Stimulated activated CD8-positive, alpha-beta memory T cell treated with anti-CD3 and anti-CD28 coated beads, Interleukin-2, amount 100 ng/mL, for 48 hours (primary cell): ENCODE measurements at places on chromosomes 3 and 15.

DNA sequence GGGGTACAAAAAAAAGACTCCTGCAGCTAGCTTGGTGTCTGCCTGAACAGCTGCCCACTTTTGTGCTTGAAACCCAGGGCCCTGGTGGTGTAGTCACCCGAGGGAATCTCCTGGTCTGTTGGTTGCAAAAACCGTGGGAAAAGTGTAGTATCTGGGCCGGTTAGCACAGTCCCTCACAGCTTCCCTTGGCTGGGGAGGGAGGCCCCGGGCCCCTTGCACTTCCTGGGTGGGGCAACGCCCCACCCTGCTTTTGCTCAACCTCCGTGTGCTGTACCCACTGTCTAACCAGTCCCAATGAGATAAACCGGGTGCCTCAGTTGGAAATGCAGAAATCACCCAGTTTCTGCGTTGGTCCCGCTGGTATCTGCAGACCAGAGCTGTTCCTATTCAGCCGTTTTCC, 211.7 kb upstream of the ZPLD1 start:
- DNase-seq = no peak

- DNase-seq = no peak
These were observed 44.8 kb downstream of the DENND4A start for GRCh38 chr15:65747265-65747664.

GRCh38 chr3:4474683-4475490, 7.8 kb upstream of the SUMF1 start:
- DNase-seq = peak; percentile 17

GRCh38 chr3:171347301-171348039, 112.7 kb downstream of the TNIK start:
- no peak for DNase-seq

GRCh38 chr15:62644216-62644888, 398.2 kb upstream of the TPM1 start:
- DNase-seq = no peak

DNA sequence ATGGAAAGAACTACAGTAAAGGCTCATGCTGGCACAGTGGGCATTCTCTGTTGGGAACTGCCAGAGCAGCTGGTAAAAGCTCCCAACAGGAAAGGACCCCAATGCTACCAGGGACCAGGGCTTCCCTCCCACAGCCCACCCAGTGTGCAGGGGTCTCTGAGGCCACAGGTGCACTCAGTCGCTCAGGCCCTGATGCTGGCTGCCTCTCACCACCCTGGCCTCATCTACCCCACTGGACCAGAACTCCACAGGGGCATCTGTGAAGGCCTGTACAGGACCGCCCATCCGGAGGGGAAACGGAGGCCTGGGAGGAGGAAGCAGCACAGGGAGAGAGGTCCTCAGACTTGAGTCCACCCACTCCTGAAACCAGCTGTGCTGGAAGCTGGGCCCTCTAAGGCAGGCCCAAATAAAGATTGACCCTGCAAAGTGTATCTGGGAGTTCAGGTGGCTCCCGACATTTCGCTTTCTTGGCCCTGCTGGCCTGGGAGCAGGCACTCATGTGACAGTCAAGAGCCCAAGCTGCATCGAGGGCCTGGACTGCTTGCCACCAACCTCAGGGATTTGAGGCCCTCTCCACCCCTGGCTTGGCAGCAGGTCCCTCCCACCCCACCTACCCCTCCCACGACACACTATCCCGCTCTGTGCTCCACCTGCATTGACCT, 12.7 kb downstream of the KLF15 start:
- no peak for DNase-seq

DNA sequence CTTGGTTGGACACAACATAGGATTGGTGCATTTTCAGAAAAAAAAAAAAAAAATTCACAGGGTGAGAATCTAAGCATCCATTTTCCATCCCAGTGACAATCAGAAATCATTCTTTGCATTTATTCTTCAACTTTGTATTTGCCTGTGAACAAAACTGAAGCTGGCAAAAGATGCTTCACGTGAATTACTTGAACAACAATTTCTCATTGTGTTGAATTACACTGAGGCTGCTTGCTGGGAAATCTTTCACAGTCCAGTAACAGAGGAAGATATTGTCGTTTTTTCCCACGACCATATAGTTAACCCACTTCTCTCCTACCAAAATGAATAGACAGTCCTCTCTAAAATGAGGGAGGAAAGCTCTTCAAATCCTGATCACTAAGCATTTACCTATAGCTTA, 4.3 kb upstream of the SLCO3A1 start:
- DNase-seq = no peak

GRCh38 chr3:9087831-9088413, 124.7 kb upstream of the RAD18 start:
- no peak for DNase-seq

DNA sequence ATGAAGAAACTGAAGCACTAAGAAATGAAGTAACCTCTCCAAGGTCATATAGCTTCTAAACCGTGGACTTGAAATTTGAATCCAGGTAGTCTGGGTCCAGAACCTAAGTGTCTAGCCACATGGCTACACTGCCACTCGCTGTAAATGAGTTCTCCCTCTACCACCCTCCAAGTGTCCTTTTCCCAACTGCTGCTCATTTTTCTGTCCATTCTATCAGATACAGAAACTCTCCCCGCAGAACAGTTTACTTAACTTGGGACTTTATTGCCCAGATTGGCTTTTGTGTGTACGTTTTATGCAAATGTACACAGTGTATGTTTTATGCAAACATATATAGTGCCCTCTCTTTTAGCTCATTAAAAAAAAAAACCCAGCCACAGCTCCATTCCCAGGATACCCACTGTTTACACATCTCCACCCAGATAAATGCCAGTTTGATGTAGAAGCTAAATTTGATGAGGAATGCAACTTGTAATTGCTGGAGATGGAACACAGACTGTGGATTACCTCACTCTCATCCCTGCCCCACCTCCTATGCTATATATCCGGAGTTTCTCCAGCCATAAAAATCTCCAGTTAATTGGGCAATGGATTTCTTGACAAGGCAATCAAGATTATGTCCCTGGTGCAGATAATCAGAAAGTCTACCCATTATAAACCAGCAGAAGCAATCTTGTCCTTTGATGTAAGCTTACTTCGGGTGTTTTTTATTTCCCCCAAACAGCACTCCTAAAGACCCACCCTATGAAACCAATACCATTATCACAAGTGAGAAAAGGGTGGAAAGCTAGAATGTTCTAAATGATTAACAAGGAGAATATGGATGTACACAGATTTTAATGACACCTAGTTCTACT, 42.0 kb downstream of the THBS1 start:
- DNase-seq = no peak

DNA sequence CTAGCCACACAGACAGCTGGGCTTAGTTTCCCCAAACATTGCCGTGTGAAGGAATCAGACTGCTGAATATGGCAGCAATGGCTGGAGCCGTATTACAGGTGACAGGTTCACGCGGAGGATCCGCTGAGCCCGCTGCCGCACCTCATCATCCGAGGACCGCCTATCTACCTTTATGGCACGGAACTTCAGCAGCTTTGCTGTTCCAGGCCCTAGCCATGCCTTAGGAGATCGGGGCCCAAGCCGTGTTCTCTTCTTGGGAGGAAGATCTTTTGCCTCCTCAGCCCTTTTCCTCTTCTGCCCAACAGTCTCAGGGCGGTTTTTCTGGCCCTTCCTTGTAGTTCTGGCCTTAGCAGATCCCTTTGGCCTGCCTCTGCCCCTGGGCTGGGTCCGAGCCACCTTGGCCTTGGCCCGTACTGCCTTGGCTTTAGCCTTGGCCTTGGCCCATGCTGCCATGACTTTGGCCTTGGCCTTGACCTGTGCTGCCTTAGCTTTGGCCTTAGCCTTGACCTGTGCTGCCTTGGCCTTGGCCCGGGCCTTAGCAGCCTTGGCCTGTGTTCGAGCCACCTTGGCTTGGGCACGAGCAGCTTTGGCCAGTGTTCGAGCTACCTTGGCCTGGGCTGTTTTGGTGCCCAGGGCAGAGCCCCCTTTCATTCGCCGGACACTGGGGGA, 3.2 kb downstream of the CCDC71 start:
- no peak for DNase-seq

DNA sequence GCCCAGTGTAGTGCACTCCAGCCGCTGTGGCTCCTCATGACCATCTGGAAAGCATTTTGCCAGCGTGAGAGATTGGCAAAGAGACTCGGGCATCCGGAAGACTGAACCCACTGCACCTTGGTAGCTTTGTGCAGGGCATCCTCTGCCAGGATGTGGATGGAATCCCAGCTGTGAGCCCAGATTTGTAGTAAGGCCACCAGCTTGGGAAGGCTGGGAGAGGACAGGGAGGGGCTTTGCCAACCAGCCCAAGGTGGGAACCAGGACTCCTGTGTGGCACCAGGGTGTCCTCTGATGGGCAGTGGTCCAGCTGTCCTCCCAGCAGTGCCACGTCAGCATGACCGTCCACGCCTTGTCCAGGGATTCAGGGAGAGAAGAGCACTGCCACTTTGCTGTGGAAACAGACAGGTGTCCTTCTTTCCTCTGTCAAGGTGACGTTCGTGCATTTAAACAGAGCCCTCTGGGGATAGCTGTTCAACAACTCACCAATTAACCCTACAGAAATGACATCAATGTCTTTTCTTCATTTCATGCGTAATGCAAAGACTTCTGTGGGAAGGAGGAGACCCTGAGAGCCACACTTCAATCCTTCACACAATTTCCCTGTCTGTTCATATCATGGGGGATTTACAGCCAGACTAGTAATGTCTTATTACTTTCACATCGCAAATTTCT, 19.1 kb downstream of the KLF15 start:
- DNase-seq = no peak

GRCh38 chr3:49616061-49616460, 58.1 kb upstream of the APEH start:
- DNase-seq = no peak

- DNase-seq = no peak
These were observed 72.9 kb downstream of the BLM start for GRCh38 chr15:90790057-90790456.

GRCh38 chr3:55904716-55905115, 417.6 kb upstream of the WNT5A start:
- DNase-seq = no peak

GRCh38 chr3:1710663-1711062, 388.0 kb upstream of the CNTN4 start:
- no peak for DNase-seq

DNA sequence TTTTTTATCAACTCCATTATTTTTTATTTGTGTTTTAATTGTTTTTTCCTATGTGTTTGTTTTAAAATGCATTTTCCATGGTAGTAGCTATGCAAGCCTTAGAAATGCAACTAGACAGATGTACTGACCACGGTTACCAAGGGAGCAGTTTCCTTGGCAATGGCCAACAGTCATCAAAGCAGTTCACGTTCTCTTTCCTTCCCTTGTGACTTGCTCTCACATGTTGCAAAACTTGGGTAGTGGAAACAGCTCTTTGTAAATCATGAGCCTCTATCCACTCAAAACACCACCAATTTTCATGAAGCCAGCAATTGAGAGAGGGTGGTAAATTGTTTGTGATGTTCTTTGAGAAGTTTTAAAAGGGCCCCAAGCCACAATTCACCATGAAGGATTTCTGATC, 499.4 kb upstream of the MDFIC2 start:
- no peak for DNase-seq

DNA sequence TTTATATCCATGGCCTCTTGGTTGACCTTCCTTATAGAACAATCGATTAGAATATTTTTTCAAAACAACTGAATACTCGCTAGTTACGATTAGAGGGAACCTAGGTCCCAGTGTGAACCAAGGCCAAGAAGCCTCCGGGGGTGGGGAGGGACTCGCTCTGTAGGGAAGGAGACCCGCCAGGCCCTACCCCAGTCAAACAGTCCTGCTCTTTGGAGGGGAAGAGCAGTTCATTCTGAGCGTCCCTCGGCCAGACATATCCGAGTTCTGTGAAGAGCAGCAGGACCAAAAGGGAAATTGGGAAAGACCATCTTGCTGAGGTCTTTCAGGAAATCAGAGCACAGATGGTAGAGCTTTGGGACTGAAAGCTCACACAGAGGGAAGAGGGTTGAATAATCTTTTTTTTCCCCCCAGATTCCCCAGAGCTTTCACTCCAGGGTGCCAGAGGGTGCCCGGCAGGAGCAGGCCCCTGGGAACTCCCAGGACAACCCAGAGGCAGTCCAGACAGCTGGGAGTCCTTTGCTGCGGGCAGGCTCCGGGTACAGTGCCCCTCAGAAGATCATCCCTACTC, 137.2 kb upstream of the HES1 start:
- DNase-seq = no peak

- DNase-seq = no peak
These were observed 282.1 kb upstream of the POU1F1 start for GRCh38 chr3:87558492-87558891.

- DNase-seq = no peak
These were observed 178.3 kb downstream of the IGF1R start for GRCh38 chr15:98826658-98827057.

DNA sequence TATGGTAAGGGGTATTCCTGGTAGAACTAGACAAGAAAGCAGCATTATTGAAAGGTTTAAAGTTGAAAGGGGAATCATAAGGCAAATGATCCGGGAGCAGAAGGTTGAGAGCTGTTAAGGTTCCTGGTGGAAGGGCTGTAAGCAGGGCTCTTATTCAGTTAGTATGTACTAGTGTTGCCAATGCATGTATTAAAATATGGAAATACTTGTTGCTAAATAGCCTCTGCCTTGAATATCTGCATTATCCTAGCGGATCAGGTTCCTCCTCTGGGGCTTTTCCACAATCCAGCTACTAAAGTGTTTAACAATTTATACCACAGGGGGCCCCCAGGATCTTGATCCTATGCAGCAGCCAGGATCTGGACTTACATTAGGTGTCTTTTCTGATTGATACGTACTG, 7.3 kb upstream of the COPB2 start:
- no peak for DNase-seq

GRCh38 chr15:100832149-100832942, 47.3 kb upstream of the ALDH1A3 start:
- DNase-seq = no peak
